ENCODE measurements at places on chromosomes 12 and 14.

- DNase-seq, result no peak
Observed at GRCh38 chr12:92094751-92095161, 50.9 kb downstream of the BTG1 start.

DNA sequence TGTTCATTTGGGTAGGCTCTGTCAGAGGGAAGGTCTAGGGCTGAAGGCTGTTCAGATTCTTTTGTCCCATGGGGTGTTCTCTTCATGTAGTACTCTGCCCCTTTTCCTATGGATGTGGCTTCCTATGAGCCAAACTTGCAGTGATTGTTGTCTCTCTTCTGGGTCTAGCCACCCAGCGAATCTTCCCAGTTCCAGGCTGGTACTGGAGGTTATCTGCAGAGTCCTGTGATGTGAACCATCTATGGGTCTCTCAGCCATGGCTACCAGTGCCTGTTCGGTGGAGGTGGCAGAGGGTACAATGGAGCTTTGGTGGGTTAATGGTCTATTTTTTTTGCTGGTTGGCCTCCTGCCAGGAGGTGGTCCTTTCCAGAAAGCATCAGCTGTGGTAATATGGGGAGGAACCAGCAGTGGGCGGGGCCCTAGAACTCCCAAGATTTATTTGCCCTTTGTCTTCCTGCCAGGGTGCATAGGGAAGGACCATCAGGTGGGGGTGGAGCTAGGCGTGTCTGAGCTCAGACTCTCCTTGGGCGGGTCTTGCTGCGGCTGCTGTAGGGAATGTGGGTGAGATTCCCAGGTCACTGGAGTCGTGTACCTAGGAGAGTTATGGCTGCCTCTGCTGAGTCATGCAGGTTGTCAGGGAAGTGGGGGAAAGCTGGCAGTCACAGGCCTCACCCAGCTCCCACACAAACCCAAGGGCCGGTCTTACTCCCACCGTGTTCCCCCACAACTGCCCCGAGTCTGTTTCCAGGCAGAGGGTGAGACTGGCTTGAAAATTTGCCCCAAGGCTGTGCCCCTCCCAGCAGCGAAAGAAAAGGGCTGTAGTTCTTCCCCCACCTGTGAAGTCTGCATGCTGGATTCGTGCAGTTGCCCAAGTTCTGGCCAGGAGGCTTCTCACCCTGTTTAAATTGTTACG, 17.5 kb downstream of the MTRFR start:
- no peak for DNase-seq

- no peak for DNase-seq
Observed at GRCh38 chr14:104678901-104679705, 10.3 kb upstream of the INF2 start.

DNA sequence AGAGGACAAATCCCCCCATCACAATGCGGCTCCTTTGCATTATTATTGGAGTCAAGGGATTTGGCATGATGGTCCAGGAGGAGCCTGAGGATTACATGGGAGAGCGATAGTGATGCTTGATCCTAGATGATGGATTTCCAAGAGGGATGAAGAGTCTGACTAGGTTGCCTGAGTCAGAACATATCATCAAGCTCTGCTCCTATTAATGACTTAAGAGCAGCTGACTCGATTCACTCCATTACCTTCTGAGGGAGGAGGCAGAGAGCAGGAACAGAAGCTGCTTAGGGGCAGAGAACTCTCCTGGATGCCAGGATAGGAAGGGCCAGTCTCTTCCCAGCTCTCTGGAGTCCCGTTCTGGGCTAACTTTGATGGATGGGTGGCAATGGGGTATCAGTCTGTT, 54.0 kb upstream of the CISTR start:
- no peak for DNase-seq

DNA sequence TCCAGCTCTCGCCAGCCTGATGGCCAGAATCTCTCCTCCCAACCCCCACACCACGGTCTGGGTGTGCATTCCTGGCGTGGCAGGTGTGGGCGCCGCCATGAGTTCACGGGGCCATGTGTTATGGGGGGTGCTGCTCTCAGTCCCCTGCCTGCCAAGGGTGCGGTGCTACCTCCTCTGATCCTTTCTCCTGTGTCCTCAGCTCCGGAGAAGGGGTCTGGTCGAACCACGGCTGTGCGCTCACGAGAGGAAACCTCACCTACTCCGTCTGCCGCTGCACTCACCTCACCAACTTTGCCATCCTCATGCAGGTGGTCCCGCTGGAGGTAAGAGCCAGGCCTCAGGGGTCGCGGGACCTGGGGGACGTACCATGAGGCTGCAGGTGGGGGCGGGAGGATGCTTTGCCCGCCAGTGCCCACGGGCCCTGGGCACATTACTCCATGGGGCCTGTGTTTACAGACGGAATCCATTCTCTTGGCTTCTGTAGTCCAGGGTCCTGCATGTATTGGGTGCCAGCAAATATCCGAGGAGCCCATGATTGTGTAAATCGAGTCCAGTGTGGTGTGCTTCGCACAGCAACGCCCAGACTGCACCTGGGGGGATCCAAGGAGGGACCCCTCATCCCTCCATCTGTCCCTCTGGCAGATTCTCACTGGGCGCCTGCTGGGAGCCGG, 130.8 kb downstream of the ADGRD1 start:
- DNase-seq, result no peak

- no peak for DNase-seq
Observed at GRCh38 chr12:2649201-2650030, 145.4 kb upstream of the FKBP4 start.

DNA sequence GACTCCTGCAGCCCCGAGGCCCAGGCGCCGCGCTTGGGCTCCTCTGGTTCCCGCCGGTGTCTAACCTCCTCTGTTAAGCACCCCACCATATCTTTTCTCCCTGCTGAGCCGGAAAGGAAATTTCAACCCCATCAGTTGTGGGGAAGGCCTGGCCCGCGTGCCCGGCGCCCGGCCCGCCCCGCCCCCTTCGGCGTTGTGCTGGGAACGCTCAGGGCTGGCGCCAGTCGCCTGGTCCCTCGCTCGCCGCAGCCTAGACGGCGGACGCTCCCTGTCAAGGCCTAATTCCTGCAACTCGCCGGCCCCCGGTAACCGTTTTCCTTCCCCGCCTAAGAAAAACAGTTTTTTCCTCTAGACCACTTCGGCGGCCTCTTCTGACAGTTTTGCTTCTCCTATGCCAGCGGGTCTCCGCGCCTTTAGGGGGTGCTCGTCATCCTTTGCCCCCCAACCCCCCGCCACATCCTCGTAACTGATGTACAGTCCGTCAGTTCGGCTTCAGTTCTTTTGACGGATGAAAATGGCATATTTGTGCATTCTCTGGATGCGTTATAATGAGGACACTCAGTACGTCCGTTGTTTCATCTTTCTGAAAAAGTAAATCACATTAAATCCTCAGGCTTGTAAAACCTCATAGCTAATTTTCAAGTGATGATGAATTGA, 506 bp upstream of the NAP1L1 start:
- peak; percentile 96 for DNase-seq

DNA sequence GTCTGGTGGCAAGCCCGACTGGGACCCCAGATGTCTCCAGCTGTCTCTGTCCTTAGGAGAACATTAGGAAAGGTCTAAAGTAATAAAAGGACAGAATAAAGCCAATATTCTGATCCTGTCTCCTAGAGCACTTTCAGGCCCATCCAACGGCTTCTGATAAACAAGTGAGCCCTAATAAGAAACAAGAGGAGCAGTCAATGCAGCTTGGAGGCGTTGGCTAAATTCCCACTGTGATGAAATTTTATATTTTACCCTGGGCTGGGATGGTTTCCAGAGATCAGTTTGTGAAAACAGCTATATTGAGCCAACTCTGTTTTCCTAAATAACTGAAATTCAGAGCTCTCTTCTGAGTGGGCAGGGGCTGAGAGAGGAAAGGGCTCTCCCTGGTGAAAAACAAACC, 55.5 kb upstream of the SRRM4 start:
- no peak for DNase-seq

GRCh38 chr12:6199531-6200255, 507 bp upstream of the CD9 start:
- DNase-seq, result peak; percentile 65

GRCh38 chr12:1680804-1681492, 9.9 kb upstream of the ADIPOR2 start:
- DNase-seq, result no peak

GRCh38 chr14:55127460-55127951, 1.5 kb upstream of the LGALS3 start:
- DNase-seq, result no peak

DNA sequence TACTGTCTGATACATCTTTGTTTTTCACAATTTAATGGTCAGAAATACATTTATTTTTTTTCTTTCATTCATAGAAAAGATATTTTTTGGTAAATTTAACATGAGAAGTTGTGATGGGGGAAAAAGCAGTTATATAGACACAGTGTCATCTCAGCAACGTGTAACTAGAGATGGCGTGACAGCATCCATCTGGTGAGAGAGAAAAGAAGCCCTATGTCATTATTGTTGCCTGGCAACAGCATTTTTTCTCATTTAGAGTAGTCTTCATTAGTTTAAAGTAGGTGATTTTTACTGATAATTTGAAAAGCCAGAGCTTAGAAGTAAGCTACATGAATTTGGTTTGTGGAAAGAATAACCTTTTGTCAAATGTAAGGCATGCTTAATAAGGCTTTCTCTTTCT, 128.6 kb downstream of the ACSS3 start:
- no peak for DNase-seq

DNA sequence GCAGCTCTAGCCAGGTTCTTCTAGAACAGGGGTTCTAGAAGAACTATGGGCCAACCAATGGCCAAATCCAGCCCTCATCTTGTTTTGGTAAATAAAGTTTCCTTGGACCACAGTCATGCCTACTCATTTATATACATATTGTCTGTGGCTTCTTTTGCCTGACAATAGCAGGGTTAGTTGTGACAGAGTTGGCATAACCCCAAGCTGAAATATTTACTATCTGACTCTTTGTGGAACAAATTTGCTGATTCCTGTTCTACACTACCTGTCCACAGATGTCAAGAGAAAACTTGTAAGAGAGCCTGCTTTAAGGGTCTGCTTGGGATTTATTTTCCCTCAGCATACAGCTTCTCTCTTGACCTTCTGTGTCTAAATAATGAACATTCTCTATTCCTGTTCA, 289.0 kb downstream of the KSR2 start:
- DNase-seq, result no peak

DNA sequence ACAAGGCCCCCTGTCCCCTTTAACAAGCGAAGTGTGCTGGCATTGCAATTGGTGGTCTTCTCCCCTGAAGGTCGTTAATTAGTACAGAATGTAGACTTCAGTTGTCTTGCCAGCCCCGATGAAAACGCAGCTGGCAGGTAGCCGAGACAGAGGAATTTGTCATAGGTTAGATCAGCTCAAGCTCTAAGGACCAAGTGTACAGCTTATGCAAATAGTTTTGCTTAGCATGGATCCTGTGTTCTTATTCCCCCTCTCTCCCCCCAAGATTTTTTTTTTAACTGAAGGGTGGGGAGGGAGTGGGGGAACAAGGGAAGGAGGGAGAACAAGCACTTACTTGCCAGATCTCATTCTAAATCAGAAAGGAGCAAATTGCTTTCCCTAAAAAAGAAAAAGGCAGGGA, 58.6 kb upstream of the PARP11 start:
- no peak for DNase-seq

DNA sequence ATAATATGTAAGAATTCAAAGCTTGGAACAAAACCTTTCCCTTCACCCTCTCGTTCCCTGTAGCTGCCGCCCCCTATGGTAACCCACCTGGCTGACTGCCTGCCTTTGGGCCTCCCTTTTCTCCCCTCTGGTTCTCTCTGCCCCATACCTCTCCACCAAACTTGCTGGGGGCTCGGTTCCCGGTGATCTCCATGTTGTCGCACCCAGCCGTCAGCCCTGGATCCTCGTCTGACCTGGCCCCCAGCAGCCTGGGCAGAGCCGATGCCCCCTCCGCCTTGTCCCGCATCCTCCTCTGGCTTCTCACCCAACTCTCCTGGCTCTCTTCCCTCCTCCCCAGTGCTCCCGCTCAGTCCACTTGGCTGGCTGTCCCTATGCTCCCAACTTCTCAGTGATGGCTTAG, 4.5 kb downstream of the CYP46A1 start:
- no peak for DNase-seq

- no peak for DNase-seq
Observed at GRCh38 chr14:35386673-35387125, 17.9 kb downstream of the NFKBIA start.

DNA sequence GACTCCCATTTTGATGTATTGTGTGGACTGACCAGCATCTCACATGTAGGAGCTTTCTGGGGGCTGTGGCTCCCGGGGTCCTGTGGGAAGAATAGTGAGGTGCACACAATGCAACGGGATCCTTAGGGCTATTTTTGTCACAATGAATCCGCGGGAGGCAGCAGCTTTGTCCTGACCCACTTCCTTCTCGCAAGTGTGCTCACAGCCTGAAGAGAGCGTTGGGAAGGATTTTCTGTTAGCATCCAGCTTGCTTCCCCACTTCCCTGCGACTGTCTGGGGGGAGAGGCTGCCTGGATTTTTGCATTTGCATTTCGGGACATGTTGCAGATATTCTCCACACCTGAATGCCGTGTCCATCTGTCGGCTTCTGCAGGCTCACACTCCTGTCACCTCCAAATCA, 31.9 kb downstream of the FZD10 start:
- DNase-seq, result peak; percentile 35

- DNase-seq, result no peak
Observed at GRCh38 chr12:77001276-77001675, 64.1 kb downstream of the E2F7 start.

DNA sequence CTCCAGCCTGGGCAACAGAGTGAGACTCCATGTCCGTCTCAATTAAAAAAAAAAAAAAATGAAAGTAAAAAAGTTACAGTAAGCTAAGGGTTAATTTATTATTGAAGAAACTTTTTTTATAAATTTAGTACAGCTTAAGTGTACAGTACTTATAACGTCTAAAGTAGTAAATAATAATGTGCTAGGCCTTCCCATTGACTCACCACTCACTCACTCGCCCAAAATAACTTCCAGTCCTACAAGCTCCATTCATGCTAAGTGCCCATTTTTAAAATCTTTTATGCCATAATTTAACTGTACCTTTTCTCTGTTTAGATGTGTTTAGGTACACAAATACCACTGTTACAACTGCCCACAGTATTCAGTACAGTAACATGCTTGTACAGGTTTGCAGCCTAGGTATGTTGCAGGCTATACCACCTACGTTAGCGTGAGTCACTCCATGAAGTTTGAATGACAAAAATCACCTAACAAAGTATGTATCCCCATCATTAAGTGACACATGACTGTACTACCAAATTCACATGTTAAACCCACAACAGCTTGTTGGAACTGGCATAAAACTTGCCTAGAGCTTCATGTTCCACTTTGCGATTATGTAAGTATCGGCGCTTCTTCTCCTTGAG, 10.7 kb downstream of the KANSL2 start:
- DNase-seq, result no peak

DNA sequence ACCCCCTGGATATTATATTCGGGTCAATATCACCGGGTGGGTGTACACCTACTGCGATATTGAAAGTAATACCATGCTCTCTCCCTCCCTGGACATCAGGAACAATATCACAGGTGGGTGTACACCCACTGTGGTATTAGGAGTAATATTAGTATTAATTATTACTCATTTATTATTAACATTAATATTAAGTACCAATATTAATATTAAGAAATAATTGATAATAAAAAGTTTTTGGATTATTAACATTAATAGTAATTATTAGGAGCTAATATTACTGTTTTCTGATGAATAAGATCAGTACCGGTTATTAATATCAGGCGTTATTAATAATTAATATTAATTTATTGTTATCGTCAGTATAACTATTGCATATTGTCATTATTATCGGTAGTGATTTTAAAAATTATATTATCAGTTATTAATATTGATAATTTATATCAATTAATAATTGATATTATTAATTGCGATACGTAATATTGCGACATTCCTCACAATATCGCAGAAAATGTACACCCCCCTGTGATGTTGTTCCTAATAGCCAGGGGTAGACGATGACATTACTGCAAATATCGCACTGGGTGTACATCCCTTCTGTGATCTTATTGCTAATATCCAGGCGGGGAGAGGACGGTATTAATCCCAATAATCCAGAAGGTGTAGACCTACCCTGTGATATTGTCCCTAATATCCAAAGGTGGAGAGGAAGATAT, 17.0 kb downstream of the SMIM41 start:
- DNase-seq, result no peak

Measured in C1 segment of cervical spinal cord (tissue), 14 donors.